ENCODE measurements at places on chromosomes 12 and 14. TPM values are rescaled to one million over a fixed set of nuclear protein-coding genes. Genes with fewer than 3 reads are reported as not detected.

The DPY19L2 gene
- total RNA-seq, result 4.4 TPM

The ACVRL1 gene
- total RNA-seq, result 0.36 TPM

The ITPK1 gene
- total RNA-seq, result 69.6 TPM

The SMCO2 gene
- not detected for total RNA-seq

The HOXC6 gene
- total RNA-seq, result 2.2 TPM

The REC8 gene
- 1.1 TPM for total RNA-seq

The TMEM253 gene
- not detected for total RNA-seq

The ENTPD5 gene
- 8.4 TPM for total RNA-seq

The ENDOU gene
- total RNA-seq, result not detected

The NEMP1 gene
- total RNA-seq, result 70.2 TPM

The RFLNA gene
- 56.4 TPM for total RNA-seq

The ACACB gene
- 3.3 TPM for total RNA-seq

The CCNB1IP1 gene
- 109 TPM for total RNA-seq

The ASCL1 gene
- not detected for total RNA-seq

The NOVA1 gene
- total RNA-seq, result 6.7 TPM

The TC2N gene
- 0.41 TPM for total RNA-seq

The SLC22A17 gene
- total RNA-seq, result 2.8 TPM

The KLRD1 gene
- total RNA-seq, result 0.08 TPM

The ACRBP gene
- 0.28 TPM for total RNA-seq

The ABCC9 gene
- total RNA-seq, result 1.2 TPM

The SETD1B gene
- total RNA-seq, result 3.2 TPM

The PRPH gene
- 3.9 TPM for total RNA-seq

The MSI1 gene
- 4.8 TPM for total RNA-seq

The FBXO33 gene
- 15.3 TPM for total RNA-seq

The AMDHD1 gene
- total RNA-seq, result not detected

The TAS2R7 gene
- not detected for total RNA-seq

The TRIM9 gene
- 0.91 TPM for total RNA-seq

The PTPRO gene
- total RNA-seq, result 0.15 TPM

The KERA gene
- total RNA-seq, result not detected

The TMEM30B gene
- total RNA-seq, result 6.2 TPM

The OR6C2 gene
- total RNA-seq, result not detected

The FOXM1 gene
- 107 TPM for total RNA-seq

The SMIM41 gene
- not detected for total RNA-seq

The ANKRD9 gene
- 19.9 TPM for total RNA-seq

The FGF6 gene
- not detected for total RNA-seq

The TAS2R8 gene
- not detected for total RNA-seq

The TMTC1 gene
- 121 TPM for total RNA-seq

The RASSF9 gene
- total RNA-seq, result 0.03 TPM

The ADCY6 gene
- total RNA-seq, result 16.1 TPM

The DBX2 gene
- total RNA-seq, result not detected

The SYCP3 gene
- total RNA-seq, result 0.04 TPM

The CLEC2B gene
- not detected for total RNA-seq

The C14orf132 gene
- not detected for total RNA-seq

The NKX2-1 gene
- total RNA-seq, result not detected

The SLC6A15 gene
- total RNA-seq, result 24.4 TPM

The CD163 gene
- total RNA-seq, result not detected

The RNASE3 gene
- total RNA-seq, result not detected

The CLEC9A gene
- total RNA-seq, result not detected

The RNASE1 gene
- total RNA-seq, result not detected

The KRT78 gene
- not detected for total RNA-seq

The GZMH gene
- total RNA-seq, result not detected

The TAS2R9 gene
- total RNA-seq, result 0.16 TPM
